ENCODE measurements at places on chromosomes 1 and 21.

DNA sequence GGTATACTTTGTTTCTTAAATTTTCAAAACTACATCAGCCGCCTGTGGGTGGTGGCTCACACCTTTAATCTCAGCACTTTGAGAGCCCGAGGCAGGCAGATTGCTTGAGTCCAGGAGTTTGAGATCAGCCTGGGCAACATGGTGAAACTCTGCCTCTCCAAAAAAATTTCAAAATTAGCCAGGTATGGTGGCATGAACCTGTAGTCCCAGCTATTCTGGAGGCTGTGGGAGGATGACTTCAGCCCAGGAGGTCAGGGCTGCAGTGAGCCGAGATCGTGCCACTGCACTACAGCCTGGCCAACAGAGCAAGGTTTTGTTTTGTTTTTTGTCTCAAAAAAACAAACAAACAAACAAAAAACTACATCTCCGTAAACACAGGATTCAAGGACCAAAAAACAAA lies 3.3 kb downstream of the EYA3 start:
- DNase-seq: no peak

- no peak for DNase-seq
Observed at GRCh38 chr1:41348394-41348793, 12.8 kb upstream of the FOXO6 start.

DNA sequence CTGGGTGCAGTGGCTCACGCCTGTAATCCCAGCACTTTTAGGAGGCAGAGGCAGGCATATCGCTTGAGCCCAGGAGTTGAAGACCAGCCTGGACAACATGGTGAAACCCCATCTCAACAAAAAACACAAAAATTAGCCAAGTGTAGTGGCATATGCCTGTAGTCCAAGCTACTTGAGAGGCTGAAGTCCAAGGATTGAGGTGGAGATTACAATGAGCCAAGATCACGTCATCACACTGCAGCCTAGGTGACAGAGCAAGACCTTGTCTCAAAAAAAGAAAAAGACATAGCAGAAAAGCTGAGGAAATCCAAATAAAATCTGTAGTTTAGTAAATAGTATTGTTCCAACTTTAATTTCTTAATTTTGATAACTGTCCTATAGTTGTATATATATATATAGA lies 11.5 kb upstream of the ASH1L start:
- no peak for DNase-seq

GRCh38 chr1:915295-916172 lies 8.2 kb upstream of the SAMD11 start:
- DNase-seq: no peak

- peak; percentile 24 for DNase-seq
Observed at GRCh38 chr1:46413596-46413985, 19.5 kb downstream of the FAAH start.

DNA sequence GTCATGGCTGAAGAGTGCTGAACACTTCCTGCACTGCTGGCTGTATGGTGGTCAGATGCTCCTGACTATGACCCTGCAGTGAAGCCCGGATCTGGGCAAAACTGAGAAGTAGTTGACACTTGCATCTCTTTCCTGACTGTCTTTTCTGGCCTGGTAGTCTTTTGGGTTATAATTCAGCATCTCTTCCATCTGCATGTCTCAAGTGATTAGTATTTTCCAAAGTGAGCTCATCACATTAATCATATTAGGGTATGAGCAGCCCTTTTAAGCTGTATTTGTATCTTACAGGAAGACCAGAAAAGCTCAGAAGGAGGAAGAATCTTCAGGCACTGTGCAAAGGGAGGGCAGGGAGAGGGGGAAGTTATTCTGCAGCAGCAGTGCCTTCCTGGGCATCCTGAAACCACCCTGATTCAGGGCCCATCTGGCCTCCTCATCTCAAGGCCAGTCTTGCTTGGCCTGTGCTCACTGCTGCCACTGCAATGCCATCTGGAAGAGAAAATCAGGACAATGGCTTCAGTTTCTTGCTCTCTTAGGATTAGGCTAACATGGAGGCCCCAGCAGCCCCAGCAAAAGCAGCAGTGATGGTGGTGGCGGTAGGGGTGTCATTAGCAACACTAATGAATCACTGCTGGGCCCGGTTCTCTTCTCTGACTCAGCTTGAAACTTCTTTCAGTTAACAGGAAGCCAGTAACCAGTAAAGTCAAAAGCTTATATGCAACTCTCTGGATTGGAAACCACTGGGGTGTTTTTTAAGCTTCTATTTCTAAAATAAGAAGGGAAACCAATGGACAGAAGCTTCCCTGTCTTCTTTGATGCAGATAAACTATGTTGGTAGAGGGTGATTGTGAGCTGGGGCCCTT lies 63.3 kb upstream of the WDR26 start:
- no peak for DNase-seq

DNA sequence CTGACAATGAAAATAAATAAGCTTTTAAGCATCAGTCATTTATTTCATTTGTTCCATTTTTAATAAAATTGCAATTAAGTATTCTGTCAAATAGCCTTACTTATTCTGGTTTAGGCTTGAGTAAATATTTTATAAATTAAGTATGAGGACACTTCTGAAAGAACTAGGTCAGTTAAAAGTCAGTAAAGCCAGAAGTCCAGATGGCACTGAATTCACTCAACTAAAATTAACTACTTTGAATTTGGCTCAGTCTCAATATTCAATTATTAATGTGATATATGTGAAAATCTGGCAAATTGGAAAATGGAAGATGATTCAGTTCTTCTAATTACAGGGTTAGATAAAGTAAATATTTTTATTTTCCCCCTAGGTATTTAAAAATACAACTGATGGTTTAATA lies 174.2 kb downstream of the BRINP3 start:
- no peak for DNase-seq

DNA sequence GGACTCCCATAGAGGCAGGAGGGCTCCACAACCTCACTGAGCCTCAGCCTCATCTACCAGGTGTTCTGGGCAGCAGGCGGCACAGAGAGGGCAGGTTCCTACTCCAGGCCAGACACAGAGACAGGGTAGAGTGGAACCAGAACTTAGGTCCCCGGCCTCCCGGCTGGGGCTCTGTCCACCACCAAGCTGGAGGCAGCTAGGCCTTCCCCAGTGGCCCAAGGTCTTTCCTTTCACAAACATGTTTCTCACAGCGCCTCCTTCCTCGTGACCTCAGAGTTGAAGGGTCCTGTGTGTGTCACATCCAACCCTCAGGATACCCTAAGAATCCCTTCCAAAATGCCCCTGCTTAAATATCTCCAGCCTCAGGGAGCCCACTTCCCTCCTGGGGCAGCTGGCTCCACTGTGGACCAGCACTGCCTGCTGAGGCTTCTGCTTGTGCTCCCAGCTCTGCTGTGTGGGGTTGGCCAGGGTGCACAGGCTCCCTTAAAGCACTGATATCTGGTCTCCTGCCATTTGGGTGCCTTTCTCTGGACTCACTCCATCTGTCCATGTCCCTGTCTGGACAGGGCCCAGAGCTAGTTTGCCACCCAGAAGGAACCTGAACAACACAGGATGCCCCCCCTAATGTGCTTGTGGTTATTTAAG lies 33.2 kb upstream of the MAGOH start:
- no peak for DNase-seq

DNA sequence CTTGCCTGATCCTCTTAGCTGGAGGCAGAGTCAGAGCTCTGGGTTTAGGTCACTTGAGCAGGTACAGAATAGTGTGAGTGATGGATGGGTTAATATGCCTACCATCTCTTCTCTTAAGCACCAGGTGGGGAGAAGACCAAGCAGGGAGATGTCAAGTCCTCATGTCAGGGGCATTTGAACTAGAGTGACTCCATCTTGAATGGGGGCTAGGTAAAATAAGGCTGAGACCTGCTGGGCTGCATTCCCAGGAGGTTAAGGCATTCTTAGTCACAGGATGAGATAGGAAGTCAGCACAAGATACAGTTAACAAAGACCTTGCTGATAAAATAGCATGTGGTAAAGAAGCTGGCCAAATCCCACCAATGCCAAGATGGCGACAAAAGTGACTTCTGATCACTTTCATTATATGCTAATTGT lies 77.4 kb upstream of the BTG3 start:
- no peak for DNase-seq

- DNase-seq: no peak
Observed at GRCh38 chr1:171583591-171584201, 38.3 kb upstream of the MYOCOS start.

- DNase-seq: no peak
Observed at GRCh38 chr1:53349968-53350852, 22.3 kb upstream of the LRP8 start.

GRCh38 chr1:93671099-93671621 lies 10.5 kb downstream of the BCAR3 start:
- no peak for DNase-seq

DNA sequence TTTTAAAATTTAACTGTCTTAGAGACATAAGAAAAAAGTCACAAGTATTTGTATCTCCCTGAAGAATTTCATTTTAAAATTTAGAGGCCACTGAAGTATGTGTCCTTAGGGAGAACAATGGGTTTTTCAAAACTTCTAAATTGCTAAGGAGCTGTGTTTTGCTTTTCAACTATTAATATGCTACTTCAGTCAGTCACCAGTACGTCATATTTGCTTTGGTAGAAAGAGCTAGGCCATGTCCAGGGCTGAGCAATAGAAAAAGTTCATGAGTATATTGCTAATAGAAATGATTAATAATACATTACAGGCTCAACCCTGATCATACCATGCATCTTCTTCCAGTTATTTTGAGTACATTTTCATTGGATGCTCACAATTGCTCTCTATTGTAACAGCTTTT lies 1.7 kb upstream of the SGIP1 start:
- no peak for DNase-seq
